Stimulated activated CD8-positive, alpha-beta memory T cell treated with anti-CD3 and anti-CD28 coated beads, Interleukin-15, amount 100 ng/mL, for 4 hours (primary cell): ENCODE measurements at places on chromosomes 5 and 9.

- no peak for DNase-seq
These were observed 15.9 kb downstream of the DAP start for GRCh38 chr5:10745133-10745532.

- no peak for DNase-seq
These were observed 388.0 kb downstream of the CDH12 start for GRCh38 chr5:22465177-22465576.

- DNase-seq, result no peak
These were observed 244.3 kb downstream of the ASTN2 start for GRCh38 chr9:117170567-117170966.

- no peak for DNase-seq
These were observed 64.0 kb upstream of the ERBIN start for GRCh38 chr5:65862384-65862783.

GRCh38 chr5:139149477-139150199 is 48.5 kb downstream of the SIL1 start:
- DNase-seq, result no peak

DNA sequence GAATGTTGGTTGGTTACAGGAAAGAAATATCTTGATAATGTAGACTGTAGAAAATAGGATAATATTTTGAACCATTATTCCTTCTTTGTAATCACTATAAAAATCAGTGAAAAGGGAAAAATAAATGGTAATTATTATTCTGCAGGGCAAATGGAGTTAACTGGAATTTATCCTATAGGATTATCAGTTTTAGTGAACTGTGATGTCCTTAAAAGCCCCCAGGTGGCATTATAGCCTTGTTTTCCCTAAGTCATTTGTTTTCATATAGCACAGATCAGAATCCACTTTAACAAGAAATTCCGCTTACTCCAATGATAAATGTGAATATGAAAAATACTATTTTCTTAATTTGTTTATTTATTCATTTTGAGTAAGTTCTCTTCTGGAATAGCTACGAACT is 26.2 kb upstream of the WDR41 start:
- DNase-seq, result no peak

GRCh38 chr5:66252849-66253248 is 108.7 kb downstream of the SREK1 start:
- no peak for DNase-seq
